ENCODE measurements at places on chromosomes 3 and 15. TPM values are rescaled to one million over a fixed set of nuclear protein-coding genes. Genes with fewer than 3 reads are reported as not detected.

The TNFAIP8L3 gene
- 4.8 TPM for total RNA-seq

The UBAP1L gene
- 2.4 TPM for total RNA-seq

The SLC12A8 gene
- 0.51 TPM for total RNA-seq

DNA sequence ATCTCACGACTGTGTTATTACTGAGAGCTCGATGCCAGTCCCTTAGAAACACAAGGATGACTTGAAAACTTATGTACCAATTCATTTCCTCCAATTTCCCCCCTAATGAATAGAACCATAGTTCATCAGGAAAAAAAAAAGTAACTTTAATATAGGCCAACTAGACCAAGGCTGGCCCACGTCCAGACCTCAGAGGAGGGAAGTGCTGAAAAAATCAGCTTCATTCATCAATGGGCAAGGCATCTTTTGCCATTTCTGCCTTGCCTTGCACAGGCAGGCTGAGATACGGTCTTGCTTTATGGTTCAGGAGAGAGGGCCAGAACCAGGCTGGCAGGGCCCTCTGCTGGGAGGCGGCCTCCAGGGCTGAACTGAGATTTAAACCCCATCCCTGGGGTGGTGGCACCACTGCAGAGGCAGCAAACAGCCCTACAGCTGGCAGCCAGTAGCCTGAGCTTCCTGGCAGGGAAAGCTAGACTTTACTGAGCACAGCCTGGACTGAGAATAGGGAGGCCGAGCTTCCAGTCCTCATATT, 104.1 kb upstream of the TNFAIP8L3 start:
- no peak for DNase-seq
